ENCODE measurements at places on chromosomes 7 and 10.

GRCh38 chr10:114346176-114347031 is 57.9 kb downstream of the AFAP1L2 start:
- no peak for DNase-seq

DNA sequence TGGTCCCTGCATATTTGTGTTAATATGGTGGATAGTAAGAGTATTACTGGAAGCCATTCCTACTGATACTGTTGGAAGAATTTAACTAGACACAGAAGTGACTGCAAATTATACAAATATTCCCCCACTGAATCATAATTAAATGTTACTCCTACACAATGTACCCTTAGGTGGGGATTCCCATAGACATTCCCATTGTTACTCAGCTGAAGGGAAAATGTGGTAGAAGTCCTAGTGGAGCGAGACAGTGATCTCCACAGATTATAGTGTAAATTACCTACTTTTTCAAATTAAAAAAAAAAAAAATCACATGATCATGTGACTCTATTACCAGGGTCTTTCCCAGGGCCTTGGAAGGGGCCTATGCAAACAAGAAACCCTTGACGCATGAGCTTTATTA is 611.8 kb downstream of the LRMDA start:
- no peak for DNase-seq

- DNase-seq: no peak
Observed at GRCh38 chr7:98993024-98993897, 114.9 kb downstream of the TRRAP start.

DNA sequence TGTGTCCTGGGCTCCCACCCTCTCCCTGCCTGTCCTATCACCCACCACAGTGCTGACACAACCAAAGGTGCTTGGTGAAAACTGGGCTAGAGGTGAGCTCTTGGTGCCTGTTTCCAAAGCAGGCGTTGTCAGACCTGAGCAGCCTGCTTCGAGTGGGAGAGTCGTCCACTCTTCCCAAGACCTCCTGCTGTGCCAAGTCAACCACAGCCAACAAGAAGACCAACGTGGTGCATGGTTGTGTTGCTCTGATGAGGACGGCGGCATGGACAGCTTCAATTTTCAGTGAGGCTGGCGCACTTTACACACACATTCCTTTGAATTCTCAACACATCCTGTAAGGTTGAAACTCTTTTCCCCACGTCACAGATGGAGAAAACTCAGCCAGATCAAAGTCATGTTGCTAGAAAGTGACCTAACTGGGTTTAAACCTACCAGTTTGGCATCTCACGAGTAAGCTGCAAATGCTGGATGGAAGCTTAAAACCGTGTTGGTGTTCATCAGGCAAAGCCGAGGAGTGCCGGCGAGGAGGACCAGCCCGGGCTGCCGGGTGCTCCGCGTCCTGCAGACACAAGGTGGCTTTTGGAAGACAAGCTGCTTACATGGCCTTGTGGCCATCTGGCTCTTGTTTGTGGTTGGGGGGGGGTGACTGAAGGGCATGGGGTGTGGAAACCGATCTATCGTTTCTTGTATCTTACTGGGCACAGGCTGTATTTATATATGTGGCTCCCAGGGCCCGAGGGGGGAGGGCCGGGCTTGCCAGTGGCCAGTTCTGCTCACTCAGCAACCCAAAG is 39.3 kb downstream of the INSIG1 start:
- DNase-seq: no peak

GRCh38 chr10:1715821-1716220 is 21.5 kb downstream of the ADARB2 start:
- DNase-seq: peak; percentile 27

- no peak for DNase-seq
Observed at GRCh38 chr7:156722043-156722826, 81.7 kb downstream of the RNF32 start.

- DNase-seq: no peak
Observed at GRCh38 chr7:3309140-3309539, 8.1 kb downstream of the SDK1 start.

- DNase-seq: no peak
Observed at GRCh38 chr7:88318196-88318595, 11.5 kb upstream of the STEAP4 start.

DNA sequence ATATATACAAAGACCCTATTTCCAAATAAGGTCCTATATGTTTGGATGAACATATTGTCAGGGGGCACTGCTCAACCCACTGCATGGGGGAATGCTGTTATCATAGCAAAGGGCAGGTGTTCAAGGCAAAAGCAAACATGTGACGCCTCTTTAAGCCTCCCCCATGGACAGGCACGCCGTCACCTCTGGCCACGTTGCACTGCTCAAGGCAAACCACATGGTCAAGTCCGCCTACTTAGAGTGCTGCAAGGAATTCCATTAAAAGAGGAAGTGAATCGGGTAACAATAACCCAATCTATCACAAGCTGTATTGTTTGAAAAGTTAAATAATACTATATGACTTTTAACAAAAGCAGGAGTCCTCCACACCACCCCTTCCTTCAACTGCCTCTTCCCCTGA is 8.8 kb upstream of the CALD1 start:
- no peak for DNase-seq

GRCh38 chr7:36639826-36640225 is 84.5 kb downstream of the AOAH start:
- no peak for DNase-seq

- no peak for DNase-seq
Observed at GRCh38 chr7:131721660-131722059, 165.2 kb upstream of the PODXL start.

GRCh38 chr10:114246679-114247305 is 7.7 kb downstream of the VWA2 start:
- DNase-seq: no peak

GRCh38 chr7:572416-573268 is 53.0 kb upstream of the PDGFA start:
- no peak for DNase-seq

DNA sequence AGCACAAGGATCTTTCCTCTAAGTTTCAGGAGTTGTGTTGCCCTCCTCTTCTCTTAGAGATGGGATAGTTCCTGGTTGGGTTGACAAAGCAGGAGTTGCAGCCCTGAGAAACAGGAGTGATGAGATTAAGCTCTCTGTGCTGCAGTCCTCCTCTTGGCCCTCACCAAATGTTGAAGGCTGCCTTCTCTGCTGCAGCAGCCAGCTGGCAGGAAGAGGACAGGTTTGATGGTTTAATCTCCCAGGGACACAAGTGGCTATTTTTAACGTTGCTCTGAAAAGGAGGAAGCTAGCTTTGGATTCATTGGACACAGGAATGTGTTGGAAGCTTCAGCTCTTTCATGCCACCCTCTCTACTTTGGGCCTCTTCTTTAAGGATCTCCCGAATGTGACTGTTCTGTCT is 9.4 kb downstream of the STRIP2 start:
- no peak for DNase-seq

DNA sequence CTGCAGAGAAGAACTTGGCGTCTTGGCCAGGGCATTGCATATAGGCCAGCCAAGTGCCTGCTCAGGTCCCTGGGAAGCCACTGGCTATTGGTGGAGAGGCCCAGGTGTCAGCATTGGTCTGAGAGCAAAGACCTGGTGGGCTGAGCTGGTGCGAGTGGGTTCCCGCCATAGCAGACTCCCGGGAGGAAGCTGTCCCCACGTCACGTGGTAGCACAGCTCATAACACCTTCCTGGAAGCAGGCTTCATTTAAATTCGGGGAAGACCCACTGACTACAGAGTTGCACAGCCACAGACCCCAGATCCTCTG is 130.5 kb downstream of the WDR37 start:
- DNase-seq: no peak

DNA sequence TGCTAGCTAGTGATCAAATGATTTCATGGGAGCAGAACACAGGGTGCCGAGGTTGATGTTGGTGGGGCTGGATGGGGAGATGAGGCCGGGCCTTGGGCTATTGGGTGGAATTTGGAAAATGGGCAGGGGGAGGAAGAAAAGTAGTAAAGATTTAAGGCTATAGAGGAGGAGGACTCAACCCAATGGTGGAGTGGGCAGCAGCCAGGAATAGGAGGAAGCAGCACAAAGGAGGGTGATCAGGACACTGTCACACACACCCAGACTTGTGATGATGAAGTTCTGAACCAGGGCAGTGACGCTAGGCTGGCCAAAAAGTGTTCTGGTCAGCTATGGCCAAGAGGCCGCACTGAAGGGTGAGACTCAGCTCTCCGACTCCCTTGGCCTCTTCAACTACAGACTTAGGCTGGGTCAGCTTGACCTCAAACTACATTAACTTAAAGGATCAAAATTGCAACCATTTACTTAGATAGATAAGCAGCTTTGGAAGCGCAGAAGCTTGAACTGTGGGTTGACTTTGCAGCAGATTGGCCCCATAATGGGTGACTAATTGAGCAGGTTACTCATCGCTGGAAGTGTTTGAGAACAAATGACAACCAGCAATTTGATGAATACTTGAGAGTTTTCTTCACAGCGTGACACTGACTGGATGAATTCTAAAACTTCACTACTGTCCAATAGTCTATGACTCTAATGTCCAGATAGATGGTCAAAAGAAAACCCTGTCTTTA is 29.4 kb upstream of the GPR26 start:
- no peak for DNase-seq

DNA sequence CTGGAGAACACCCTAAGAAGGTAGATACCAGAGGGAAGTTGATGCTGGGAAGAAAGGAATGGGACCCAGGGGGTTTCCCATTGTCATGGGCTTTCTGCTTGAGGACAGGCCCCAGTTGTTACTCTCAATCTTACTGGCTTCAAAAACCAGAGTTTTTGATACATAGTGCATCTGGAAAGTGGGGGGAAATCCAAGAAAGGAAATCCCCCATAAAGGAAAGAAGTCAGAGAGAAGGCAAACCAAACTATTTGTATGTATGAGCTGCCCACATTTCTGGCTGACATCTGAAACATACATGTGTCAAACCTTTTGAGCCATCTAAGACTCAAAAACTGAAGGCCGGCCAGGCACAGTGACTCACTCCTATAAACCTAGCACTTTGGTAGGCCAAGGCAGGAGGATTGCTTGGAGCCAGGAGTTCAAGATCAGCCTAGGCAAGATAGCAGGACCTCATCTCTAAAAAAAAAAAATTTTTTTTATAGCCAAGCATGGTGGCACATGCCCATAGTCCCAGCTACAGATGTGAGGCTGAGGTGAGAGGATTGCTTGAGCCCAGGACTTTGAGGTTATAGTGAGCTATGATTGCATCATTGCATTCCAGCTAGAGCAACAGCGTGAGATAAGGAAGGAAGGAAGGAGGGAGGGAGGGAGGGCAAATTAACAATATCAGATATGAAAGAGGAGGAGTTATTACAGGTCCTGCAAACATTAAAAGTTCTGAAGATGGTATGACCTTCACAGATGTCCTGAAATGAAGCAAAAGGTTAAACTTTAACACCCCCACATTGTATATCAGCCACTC is 6.7 kb upstream of the COA1 start:
- no peak for DNase-seq

DNA sequence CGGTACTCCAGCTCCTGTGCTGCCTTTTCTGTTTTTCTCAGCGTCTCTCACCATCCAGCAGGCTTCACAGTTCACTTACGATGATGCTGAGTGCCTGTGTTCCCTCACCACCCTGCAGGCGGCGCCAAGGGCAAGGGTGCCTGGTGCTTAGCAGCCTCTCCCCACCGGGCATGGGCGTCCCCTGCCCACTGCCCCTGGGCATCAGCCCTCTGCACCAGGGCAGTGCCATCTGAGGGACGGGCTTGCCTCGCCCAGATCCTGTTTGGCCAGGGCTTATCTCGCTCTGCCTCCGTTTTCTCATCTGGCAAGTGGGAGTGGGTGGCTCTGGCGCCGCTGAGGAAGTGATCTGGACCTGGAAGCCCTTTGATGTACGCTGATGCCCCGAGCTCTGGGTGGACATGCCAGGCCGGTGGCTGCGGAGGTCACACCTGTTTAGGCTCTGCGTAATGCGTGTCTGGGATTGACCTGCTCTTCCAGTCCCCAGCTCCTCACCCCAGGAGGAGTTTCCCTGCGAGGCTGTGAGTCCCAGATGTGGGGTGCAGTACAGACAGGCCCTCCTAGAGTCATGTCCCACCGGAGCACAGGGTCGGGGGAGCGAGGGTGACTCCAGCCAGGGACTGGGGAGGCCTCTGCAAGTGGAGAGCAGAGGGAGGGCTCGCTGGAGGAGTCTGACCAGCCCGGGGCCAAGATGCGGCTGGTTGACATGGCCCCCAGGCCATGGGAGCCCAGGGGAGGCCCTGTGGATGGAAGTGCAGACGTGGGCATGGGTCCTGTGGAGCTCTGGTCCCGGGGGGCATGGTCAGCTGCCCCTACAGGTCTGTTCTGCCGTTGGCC is 11.8 kb downstream of the TTYH3 start:
- no peak for DNase-seq

- DNase-seq: no peak
Observed at GRCh38 chr10:127125331-127125730, 71.1 kb downstream of the INSYN2A start.

- DNase-seq: no peak
Observed at GRCh38 chr7:139861803-139862202, 32.7 kb downstream of the TBXAS1 start.

GRCh38 chr7:106593028-106593417 is 67.9 kb downstream of the CCDC71L start:
- DNase-seq: no peak

DNA sequence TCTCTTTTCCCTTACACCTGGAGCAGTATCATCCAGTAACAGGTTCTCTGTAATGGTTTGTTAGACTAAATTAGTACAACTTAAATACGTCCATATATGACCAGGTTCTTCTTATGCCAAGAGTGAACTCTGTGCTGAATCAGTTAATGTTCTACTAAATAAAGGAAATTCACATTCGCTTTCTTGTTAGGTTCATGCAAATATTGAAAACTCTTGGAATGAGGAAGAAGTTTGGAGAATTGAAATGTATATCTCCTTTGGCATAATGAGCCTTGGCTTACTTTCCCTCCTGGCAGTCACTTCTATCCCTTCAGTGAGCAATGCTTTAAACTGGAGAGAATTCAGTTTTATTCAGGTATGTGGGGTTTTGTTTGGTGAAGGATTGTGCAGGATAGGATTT is 15.3 kb upstream of the CFAP69 start:
- no peak for DNase-seq

DNA sequence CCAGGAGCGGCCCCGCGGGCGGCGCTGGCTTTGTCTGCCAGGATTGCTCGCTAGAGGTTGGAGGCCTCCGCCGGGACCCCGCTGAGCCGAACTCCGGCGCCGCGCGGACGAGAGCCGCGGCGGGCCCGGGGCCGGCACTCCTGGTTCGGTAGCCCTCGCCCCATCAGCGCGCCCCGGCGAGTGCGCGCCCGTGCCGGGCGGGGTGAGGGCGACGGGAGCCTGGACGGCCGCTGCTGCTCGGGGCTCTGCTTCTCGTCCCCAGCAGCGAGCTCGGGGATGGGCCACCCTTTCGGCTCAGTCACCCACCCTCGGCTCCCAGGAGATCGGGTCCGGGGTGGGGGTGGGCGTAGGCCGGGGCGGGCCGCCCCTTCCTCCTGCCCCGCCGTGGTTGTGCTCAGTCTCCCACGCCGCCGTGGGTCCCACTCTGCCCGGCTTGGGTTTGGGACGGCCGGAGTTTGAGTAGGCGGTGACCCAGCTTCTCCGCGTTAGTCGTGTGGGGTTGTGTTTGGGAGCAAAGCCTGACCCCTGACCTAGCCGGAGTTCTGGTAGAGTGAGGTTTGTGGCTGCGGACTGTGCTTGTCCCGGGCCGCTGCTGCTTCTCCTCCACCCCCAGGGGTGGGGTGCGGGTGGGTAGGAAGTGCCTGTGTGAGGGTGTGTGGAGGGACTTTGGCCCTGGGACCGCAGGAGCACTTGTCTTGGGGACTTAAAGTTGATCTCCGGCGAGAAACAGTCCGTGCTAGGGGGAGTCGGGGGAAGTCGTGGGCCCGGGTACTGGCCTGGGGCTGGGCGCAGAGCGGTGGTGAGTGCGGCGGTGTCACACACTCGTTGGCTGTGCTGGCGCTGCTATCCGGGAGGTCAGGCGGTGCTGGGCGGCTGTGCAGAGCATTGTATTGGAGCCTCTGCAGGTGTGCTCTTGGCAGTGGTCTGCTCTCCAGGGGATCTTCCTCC is 677 bp downstream of the TSPAN14 start:
- DNase-seq: no peak
